NCI-H2029 (cell line): ENCODE measurements at places on chromosomes 1 and 21.

- no peak for DNase-seq
Measured at GRCh38 chr1:1442069-1442770, 6.7 kb downstream of the VWA1 start.

DNA sequence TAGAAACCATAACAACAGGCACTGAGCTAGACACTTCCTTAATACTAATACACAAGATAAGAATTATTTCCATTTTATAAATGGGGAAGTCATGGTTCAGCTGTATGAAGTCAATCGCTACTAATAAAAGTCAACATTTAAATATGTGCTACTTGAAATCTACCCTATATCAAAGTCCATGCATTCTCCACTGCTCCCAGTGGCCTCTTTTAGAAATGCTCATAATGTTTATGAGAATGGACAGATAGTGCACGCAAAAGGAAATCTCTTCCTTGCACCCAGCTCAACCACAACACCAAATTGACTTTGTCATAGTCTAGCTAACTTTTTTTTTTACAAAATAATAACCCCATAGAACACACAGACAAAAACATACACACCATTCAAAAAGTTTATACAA is 281.7 kb upstream of the CXADR start:
- DNase-seq = no peak

DNA sequence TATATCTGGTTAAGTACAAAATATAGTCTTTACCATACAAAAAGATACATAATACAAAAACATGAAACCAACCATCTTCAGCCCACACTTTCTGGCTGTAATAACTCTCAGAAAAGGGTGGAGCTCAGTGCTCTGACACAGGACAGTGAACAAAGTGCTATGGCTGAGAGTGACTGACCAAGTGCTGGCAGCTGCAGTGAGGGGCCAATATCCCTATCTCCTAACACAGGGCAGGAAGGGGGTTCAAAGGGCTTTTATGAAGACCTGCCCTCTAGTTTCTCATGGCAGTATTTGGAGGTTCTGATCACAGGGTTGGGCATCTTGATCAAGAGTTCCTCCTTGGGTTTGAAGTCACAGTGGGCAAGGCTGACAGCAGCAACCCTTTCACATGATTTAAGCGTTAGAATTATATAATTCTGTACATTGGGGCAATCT is 3.9 kb downstream of the TXNIP start:
- DNase-seq = no peak

DNA sequence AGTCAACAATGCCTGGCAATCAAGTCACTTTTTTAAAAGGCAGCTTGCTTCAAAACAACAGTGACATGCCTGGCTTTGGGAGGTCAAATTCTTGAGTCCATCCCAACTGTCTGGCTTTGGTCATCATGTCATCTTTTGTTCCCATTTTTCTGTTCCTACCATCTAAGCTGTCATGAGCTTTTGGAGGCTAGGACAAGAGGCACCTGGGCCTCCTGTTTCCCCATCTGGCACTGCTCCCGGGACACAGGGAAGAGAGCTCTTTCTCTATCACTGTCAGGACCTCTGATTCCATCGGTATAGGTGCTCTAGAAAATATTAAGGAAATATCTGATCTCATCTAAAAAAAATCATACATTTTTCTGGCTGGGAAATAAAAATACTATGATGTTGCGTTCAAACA is 156.3 kb downstream of the CLIC6 start:
- no peak for DNase-seq

GRCh38 chr1:198228925-198229324 is 72.1 kb downstream of the NEK7 start:
- no peak for DNase-seq

DNA sequence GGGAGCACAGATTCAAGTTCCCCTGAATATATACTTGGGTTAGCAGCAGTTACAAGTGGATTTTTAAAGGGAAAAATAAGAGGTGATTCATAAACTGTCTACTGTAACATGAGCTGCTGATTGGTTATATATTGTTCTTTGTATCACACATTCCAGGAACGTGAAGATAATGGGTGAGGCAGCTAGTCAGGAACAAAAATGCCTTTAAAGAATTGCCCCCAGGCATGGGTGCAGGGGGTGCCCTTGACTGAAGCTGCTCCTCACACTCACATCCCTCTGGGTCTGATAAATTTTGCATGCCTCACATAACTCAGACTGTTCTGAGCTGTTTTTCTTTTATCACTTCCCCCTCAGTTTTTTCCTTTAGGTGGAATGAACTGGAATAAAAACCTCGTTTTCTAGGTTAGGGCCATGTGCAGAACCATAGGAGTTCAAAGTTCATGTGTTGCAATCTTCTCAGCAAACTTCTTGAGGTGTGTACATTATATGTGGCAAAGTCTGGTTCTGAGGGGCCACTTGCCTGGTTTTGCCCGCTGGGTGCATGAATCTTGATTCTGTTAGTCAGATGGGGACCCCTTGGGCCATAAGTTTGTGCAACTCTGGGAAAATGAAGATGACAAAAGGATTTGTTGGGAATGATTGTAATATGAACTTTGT is 21.1 kb downstream of the TBX19 start:
- no peak for DNase-seq

GRCh38 chr21:25509862-25510261 is 97.4 kb downstream of the MRPL39 start:
- DNase-seq = no peak

GRCh38 chr1:203625628-203626019 is 1.0 kb upstream of the ATP2B4 start:
- DNase-seq = no peak

- peak; percentile 18 for DNase-seq
Measured at GRCh38 chr1:48600182-48600581, 128.2 kb upstream of the SPATA6 start.
